ENCODE measurements at places on chromosomes 2 and 18.

DNA sequence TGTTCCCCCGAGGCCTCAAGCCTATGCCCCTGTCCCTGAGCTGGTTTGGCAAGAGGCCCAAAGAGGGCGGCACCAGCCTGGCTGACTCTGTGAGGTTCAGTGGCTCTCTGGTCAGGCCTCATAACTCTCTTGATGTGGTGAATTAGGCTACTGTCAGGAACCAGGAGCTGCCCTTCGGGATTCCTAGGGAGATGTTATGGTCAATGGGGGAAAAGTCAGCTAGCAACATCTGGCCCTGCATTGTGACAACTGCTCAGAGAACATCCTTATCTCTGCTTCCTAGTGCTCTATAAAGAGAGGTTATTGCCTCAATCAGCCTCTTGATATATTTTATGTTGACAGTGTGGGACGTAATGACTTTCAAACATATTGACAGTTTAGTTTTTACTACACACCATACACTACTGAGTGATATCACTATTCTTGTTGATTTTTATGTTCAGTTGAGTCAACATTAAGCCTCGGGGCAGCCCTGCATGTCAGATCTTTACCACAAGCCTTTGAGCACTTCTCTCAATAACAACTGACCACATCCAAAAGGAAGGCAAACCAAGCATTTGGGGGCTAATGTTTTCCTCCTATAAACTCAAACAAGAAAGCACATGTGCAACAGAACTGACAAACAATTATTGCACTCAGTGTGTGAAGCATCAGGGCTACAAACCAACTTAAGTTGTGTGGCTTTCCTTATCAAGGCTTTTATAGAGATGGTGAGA, 448.3 kb upstream of the SLC14A2 start:
- peak; percentile 48 for DNase-seq

- DNase-seq = no peak
These were observed 14.1 kb downstream of the CRIM1 start for GRCh38 chr2:36369716-36370115.

DNA sequence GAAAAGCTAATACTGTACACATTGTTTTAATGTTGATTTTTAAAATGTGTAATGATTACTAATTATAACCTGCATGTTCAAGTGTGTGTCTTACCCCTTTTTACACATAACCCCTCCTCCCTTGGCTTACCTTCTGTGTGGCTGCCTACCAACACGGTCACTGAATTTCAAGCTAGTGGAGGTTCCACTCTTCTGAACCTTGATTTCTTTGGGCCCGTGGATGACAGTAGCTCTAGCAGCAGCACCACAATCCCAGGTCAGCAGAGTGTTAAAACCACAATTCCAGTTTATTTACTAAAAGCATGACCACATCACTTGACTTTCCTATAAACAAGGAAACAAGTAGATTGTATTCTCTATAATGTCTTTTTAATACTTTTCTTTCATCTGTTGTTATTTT, 56.9 kb downstream of the AFTPH start:
- no peak for DNase-seq

DNA sequence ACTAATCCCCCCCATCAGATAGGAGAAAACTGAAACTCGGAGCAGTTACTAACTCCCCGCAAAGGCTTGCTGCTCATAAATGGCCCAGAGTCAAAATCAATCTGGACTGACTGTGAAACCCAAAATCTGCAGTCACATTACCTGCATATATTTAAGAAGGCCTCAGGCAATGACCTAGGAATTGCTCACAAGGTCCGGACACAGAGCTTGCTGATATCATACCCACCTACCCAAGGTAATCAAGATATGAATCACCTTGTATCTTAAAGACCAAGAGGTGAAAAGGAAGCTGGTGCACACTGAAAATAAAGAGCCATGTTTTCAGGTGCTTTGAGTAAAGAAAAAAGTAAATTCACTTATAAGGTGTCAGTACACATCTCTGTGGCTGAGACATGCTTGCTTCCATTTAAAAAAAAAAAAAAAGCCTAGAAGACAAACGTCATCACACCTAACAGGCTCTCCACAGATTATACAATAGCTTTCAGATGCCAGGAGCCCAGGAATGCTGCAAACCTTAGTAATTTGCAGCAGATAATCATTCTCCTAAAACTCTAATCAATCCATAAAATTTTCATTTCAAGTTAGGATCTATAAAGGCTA, 195.4 kb downstream of the ZEB2 start:
- no peak for DNase-seq

DNA sequence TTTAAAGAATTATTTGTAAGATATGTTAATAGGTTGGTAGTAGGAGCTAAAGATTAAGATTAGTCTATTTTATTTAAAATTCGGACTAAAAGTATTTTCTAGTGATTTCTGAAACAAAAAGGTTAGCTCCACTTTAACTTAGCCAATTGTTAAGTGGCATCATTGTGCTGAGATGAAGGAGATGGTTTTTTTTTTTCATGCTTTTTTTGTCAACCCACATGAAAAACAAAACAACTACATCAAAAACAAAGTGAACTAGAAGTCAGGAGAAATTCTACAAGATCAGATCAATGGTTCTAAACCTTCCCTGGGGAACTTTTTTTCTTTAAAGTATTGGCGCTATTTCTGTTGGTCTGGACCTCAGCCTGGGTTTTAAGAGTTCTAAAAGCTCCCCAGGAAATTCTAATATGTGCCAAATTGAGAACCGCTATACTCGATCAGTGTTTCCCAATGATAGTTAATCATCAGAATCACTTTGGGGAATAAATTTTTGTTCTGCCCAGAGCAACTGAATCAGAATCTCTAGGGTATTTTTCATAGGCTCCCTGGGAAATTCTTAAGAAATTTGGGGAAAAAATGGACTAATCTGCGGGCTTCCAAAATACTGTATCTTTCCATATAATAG, 2.3 kb downstream of the ZC3H6 start:
- DNase-seq = peak; percentile 9

GRCh38 chr2:42572297-42573081, 4.1 kb downstream of the MTA3 start:
- DNase-seq = no peak

GRCh38 chr2:101303688-101304087, 4.8 kb downstream of the RNF149 start:
- no peak for DNase-seq

GRCh38 chr2:39570614-39571013, 95.1 kb upstream of the TMEM178A start:
- DNase-seq = no peak

- no peak for DNase-seq
These were observed 29.2 kb upstream of the ALLC start for GRCh38 chr2:3628800-3629199.

- DNase-seq = peak; percentile 41
These were observed 1.1 kb upstream of the TACR1 start for GRCh38 chr2:75200140-75201096.

DNA sequence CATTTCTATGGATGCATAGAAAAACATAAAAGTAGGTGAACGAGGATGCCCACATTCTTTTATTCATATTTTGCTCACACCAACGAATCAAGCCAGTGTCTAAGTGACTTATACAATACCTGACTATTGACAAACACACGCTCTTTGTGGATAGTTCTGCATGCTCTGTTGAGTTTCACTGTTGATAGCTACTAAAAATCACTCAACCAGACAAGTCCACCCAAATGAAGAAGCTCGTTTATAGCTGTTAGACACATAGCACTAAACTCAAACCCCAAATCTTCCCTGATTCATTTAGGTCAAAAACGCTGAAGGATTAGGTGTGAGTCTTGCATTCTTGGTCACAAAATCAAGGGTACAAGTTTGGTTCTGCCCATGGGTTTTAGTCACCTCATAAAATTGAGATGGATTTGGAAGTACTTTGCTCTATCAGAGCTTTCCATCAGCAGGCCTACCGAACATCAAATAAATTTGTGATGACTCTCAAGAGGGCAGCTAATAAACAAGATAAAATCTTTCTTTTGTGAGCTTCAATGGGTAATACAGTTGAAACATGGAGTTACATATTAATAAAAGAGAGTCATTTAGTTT, 92.7 kb upstream of the ETAA1 start:
- no peak for DNase-seq

DNA sequence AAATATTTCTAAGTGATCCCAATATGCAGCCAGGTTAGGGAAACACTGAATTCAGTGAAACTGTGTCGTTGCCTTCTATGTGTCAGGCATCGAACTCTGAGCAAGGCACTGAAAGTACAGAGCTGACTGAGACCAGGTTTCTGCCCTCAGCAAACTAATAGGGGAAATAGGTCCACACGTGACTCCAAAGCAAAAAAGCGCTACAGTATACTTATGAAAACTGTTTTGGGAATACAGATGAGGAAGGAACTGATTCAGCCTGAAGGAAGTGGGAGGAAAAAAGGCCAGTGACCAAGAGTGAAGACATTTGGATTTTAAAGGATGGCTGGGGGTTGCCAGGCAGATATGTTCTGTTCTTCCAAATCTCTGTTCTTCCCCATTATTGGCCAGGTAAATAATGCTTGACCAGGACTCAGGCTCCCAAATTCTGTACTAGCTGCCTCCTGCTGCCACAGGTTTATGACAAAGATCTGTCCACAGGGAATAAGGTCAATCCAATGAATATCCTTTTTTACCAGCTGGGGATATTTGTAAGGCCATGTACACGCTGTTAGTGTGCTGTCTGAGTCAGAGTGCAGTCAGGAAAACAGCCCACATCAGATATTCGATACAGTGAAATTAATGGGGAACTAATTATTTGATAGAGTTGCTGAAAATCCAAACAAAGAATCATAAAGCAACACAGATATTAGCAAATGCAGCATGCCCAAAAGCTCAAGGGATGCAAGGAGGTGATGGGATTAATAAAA, 24.5 kb upstream of the INPP4A start:
- DNase-seq = no peak

DNA sequence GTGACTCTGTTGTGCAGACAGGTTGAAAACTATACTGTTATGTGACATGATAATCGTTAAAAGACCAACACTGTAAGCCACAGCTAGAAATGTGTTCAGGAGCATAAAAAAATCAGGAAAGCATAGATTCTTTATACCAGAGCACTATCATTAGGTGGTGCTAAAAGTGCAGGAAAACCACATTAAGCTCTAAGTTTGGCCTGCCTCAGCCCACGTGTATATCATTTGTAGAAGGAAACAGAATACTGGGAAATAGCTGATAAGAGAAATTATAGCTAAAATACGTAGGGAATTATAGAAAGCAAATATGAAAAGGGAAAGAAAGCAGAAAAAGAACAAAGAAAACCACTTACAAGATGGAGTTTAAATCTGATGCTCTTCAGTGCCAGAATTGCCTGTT, 26.5 kb upstream of the C2orf74 start:
- DNase-seq = peak; percentile 41

- peak; percentile 11 for DNase-seq
These were observed 31.4 kb upstream of the CHN1 start for GRCh38 chr2:175036582-175037018.

DNA sequence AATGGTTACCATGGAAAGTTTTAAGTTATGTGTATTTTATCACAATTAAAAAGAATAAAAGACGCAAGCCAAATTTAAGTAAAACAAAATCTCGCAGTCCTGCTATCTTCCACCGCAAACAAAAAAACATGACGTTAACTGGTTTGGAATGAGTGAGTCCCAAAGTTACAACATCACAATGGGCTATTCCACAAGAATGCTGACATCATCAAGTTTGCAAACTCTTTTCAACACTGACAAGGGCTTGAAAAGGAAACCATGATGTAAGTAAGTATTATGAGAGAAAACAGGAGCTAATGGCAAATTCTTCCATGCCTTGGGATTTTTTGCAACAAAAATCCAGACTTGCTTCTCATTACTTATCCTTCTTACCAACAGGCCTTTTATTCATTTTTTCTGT, 31.1 kb downstream of the SIGLEC15 start:
- peak; percentile 60 for DNase-seq

DNA sequence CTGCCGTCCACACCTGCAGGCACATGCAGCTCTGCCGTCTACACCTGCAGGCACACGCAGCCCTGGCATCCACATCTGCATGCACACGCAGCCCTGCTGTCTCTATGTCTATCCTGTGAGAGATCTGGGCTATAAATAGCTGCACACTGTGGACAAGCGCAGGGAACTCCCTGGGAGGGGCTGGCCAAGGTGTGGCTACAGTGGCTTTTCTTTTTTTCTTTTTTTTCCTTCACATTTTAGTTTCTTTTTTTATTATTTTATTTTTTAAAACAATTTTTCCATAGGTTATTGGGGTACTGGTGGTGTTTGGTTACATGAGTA, 42.0 kb downstream of the TMEM182 start:
- DNase-seq = no peak

GRCh38 chr18:44213293-44213692, 467.4 kb upstream of the SETBP1 start:
- no peak for DNase-seq

DNA sequence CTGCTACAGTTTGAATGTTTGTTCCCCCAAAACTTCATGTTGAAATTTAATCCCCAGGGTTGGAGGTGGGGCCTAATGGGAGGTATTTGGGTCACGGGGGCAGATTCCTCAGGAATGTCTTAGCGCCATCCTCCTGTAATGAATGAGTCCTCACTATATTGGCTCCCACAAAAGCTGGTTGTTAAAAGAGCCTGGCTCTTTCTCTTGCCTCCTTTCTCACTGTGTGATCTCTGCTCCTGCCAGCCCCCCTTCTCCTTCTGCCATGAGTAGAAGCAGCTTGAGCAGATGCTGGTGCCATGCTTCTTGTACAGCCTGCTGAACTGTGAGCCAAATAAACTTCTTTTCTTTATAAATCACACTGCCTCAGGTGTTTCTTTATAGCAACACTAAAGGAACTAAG, 721.0 kb upstream of the PKDCC start:
- no peak for DNase-seq

DNA sequence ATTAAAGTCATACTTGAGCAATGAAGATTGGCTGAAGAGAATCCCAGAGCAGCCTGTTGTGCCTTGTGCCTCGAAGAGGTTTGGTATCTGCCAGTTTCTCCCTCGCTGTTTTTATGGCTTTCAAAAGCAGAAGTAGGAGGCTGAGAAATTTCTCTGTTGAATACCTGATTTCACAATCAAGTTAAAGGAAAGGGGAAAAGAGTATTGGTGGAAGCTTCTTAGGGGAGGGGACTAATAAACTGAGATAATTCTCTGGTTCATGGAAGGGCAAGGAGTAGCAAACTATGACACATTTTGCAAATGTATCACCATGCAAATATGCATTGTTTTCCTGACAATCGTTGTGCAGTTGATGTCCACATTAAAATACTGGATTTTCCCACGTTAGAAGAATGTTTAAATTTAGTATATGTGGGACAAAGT, at the start of gene IL1B:
Gene IL1B (minus strand): TSS at position 85 of the 423 bp plus-strand sequence. CDS start 550 bp downstream, outside the sequence.
- peak; percentile 84 for DNase-seq

- no peak for DNase-seq
These were observed 20.0 kb upstream of the OTOS start for GRCh38 chr2:240160291-240161086.

- peak; percentile 51 for DNase-seq
These were observed 146.2 kb downstream of the ARHGAP28 start for GRCh38 chr18:6875749-6876148.

GRCh38 chr2:904246-905024, 46.2 kb upstream of the SNTG2 start:
- no peak for DNase-seq

DNA sequence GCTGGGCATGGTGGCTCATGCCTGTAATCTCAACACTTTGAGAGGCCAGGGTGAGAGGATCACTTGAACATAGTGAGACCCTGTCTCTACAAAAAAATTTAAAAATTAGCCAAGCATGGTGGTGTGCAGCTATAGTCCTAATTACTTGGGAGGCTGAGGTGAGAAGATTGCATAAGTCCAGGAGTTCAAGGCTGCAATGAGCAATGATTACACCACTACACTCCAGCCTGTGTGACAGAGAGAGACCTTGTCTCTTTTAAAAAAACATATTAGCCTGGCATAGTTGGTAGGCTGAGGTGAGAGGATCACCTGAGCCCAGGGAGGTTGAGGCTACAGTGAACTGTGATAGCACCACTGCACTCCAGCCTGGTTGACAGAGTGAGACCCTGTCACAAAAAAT, 13.7 kb downstream of the TRAPPC8 start:
- DNase-seq = no peak

- peak; percentile 72 for DNase-seq
These were observed 17.1 kb upstream of the SNED1 start for GRCh38 chr2:240981280-240981679.
